ENCODE measurements at places on chromosomes 7 and 10.
A peak's percentile ranks its signal among the peaks of the same experiment; 100 is the strongest.

GRCh38 chr7:106591146-106591545, 69.8 kb downstream of the CCDC71L start:
- no peak for DNase-seq

DNA sequence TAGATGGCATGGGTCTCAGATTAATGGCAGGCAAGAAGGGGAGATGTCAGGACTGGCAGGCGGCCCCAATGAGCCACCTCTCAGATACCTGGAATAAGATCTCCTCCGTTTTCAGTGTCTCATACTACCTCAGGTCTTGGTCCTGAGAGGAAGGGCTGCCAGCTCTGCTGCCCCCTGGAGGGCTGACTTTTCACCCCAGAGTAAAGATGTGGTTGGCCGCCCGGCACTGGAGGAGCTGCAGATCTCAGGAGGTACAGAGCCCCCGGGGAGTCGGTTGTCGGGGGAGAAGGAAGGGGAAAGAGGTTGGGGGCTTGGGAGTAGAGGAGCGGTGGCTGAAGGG, 642 bp upstream of the COL13A1 start:
- peak; percentile 56 for DNase-seq

DNA sequence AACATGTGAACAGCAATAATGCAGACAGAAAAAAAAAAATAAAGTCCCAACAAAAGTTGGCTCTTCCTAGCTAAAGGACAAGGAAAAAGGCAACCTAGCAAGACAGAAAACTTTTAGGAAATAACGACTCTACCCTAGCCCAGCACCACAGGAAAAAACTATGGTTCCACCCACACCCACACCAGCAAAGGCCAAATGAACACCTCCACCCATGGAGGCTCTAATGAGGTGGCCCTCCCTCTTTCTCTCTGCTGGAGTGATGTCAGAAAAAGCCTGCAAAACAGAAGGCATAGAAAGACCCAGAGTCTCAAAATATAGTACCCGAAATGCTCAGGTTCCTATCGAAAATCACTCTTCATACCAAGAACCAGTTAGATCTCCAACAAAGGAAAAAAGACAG, 28.4 kb downstream of the SYPL1 start:
- DNase-seq, result no peak

DNA sequence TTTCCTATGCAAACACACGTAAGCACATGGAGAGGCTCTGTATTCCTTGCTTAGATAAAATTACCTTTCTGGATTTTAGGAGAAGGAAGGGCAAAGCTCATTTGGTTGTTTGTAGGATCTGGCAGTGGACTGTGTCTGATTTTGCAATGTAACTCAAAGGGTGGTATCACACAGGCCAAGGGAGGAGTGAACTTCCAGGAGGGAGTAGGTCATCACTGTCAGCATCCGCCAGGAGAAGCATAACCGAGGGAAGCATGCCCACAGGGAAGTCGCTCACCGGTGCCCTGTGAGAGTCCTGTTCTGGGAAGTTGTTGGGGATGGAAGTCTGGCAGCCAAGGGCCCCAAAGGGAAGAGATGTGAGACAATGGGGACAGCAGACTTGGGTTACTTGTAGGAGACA, 74.4 kb downstream of the CFAP58 start:
- DNase-seq, result no peak

DNA sequence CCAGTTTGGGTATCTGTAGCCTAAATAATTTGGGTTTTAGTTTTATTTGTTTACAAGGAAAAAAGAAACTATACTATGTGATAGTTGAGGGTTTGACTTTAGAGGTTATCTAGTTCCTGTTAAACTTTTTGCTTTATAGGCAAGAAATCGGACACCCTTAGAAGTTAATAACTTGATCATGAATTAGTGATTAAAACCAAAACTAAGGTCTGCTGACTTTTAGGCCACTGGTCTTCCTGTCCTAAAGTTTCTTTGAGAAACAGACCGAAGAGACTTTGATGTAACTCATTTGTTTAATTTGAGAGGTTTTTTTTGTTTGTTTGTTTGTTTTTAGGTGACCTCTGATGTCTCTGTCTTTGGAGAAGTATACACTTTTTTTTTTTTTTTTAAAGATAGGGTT, 59.7 kb downstream of the PHTF2 start:
- no peak for DNase-seq

DNA sequence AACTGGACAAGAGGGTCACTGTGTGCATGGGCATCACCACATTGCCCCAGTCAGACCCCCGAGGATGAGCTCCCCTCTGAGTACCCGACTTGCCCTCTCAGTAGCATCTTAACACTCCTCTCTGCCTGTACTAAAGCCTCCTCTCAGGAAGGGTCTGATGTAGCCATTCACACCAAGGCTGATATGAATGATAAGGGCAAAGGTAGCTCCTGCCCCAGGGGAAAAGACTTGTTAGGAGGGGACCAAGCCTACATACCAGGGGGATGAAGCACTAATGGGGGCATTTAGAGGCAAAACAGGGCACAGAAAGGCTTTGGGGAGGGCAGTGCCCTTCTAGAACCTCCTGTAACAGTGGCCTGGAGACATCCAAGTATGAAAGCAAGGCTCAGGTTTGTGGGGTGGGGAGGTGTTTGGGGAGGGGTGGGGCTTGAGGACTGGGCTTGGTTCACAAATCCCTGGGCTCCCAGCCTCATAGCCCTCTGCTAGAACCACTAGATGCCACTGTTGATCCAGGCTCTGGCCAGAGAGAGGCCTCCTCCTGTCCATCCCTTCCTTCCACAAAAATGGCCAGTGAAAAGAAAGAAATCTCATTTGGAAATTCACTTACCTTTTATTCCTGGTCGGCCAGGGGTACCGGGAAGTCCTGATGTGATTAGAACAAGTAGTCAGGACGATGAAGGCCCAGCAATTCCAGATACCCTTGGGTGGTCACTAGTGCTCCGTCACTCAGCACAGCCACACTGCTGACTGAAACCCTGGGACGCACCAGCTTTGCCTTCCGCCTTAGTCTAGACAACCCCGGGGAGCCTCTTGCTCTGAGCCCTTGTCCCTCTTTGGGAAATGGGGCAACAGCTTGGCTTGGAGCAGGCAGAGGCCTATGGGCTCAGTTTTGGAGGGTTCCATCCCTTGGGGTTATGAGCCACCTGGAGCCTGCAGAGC, 40.3 kb downstream of the COL17A1 start:
- DNase-seq, result peak; percentile 32

DNA sequence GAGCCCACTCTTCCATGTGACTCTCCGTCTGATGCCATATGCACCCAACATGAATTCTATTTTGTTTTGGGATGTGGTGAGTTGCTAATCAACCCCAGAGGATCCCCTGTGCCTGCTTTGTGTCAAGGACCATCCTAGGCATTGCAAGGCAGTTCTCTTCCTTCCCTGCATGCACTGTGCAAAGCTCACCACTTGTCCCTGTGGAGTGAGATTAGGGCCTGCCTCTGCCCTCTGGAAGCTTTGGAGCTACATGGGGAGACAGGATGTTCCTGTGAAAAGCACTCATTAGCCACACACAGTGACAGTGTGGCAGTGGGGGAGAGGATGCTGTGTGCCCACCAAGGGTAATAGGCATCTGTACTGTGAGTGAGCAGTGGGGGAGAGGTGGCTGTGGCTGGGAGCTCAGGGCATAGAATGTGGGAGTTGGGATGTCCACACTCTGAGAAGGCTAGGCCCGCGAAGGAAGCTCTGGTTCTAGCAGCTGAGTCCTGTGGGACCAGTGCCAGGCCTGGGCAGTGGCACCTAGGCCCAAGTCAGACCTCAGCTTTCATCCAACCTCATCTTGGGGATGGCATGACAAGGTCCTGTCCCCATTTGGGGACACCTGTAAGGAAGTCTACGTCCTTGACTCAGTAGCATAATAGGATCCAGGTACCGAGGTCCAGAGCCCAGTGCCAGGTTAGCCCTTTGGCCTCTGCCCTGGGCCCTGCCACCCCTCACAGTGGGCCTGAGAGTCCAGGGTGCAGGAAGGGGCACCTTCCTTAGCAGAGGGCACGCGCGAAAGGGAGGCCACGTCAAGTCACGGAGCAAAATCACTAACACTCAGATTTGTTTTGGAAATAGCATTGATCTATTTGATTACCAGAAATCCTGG, 6.6 kb downstream of the ADRA2A start:
- DNase-seq, result no peak

GRCh38 chr7:94104301-94104700, 100.1 kb upstream of the BET1 start:
- no peak for DNase-seq

DNA sequence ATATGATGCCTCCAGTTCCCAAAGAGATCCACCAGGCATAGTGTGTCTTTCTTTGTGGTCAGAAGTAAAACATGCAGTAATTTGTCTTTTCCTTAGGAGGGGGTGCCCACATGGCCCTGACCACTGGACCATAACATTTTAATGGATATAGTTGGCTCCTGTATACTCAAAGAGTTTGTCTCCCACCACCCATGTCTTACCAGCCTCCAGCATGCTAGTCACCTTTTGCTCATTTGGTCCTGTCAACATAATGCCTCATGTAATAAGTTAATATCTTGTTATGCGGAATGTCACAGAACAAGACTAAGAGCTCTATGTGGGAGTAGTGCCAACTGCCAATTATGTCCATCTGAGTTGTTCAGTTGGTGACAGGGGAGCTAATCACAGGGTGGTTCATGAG, 83.4 kb upstream of the IFRD1 start:
- DNase-seq, result no peak

- DNase-seq, result no peak
Observed at GRCh38 chr10:117622471-117623184, 80.1 kb downstream of the EMX2 start.

DNA sequence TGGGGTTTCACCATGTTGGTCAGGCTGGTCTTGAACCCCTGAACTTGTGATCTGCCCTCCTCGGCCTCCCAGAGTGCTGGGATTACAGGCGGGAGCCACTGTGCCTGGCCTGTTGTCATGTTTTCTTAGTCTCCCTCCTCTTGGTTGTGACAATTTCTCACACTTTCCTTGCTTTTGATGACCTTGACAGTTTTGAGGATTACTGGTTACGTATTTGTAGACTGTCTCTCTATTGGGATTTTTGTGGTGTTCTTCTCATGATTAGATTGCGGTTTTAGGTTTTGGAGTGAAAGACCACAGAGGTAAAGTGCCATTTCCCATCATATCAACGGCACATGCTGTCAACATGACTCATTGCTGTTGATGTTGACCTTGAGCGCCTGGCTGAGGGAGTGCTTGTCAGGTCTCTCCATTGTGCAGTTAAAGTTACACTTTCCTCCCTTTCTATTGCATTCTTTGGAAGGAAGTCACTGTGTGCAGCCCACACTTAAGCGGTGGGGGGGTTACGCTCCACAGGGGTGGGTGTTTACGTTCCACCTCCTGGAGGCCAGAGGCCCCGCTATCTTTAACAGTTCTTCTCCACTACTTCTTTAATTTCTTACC, 10.8 kb downstream of the NEURL1 start:
- DNase-seq, result peak; percentile 51

GRCh38 chr7:47253650-47254080, 328.2 kb downstream of the TNS3 start:
- DNase-seq, result peak; percentile 47

DNA sequence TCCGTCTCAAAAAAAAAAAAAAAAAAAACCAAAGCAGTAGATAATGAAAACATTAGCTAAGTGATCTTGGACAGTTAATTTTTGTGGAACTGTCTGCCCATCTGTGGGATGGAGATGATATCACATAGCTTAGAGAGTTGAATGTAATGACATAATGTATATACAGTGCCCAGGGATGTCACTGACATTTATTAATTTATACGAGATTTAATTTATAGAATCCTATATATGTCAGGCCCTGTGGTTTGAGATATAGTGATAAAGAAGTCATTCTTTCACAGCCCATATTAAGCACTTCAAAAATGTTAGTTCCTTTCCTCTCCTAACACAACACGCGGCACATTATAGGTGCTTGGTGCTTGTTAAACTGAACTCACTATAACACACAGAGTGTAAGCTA, 4.0 kb downstream of the ENO4 start:
- DNase-seq, result no peak

- no peak for DNase-seq
Observed at GRCh38 chr10:31584098-31584631, 265.1 kb downstream of the ZEB1 start.

DNA sequence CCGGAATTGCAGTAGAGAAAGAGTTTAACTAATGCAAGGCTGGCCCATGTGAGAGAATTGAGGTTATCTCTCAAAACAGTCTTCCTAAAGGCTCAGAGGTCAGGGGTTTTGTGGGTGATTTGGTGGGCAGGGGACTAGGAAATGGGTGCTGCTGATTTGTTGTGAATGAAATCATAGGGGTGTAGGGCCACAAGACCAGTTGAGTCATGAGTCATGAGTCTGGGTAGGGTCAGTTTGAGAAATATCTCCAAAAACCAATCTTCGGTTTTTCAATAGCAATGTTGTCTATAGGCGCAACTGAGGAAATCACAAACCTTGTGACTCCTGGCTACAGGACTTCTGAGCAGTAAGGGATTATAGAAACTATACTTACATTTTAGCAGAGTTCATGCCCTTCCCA, 460.0 kb upstream of the NRP1 start:
- no peak for DNase-seq

- DNase-seq, result no peak
Observed at GRCh38 chr10:103649654-103650423, 156.3 kb downstream of the NEURL1 start.

DNA sequence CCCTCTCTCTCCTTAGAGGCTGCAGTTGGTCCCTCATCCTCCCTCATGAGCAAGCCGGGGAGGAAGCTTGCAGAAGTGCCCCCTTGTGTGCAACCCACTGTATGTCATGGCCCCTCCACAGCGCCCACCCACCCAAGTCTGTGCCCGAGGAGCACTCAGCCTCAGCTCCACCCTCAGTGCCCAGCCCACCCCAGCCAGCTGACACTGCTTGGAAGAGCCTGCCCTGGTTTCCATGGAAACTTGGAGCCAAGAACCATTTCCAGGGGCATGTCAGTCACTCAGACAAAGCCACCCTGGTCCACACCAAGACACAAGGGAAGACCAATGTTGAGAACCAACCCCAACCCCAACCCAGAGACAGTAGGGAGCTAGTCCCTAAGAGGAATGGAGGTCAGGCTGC, 79.5 kb downstream of the PAX2 start:
- DNase-seq, result no peak

- no peak for DNase-seq
Observed at GRCh38 chr7:137804836-137805235, 41.9 kb downstream of the DGKI start.

DNA sequence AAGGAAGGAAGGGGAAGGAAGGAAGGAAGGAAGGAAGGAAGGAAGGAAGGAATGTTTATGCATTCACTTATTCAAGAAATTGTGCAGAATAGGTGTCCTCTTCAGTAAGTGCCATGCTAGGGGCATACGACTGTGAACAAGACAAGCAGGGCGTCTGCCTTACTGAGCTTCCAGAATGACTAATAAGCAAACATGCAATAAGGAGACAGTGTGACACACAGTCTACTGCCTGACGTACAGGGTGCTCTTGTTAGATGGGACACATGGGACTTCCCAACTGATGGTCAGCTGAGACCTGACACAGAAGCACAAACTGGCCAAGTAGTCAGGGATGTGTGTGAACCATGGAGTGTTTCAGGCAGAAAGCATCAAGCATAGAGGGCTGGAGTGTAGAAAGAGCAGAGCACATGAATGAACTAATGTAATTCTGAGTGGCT, 18.2 kb downstream of the DNAJC12 start:
- no peak for DNase-seq

- peak; percentile 72 for DNase-seq
Observed at GRCh38 chr7:26305090-26305868, 13.6 kb downstream of the SNX10 start.

Data from HuH-7 (cell line).